ENCODE measurements at places on chromosomes 7 and 10.

DNA sequence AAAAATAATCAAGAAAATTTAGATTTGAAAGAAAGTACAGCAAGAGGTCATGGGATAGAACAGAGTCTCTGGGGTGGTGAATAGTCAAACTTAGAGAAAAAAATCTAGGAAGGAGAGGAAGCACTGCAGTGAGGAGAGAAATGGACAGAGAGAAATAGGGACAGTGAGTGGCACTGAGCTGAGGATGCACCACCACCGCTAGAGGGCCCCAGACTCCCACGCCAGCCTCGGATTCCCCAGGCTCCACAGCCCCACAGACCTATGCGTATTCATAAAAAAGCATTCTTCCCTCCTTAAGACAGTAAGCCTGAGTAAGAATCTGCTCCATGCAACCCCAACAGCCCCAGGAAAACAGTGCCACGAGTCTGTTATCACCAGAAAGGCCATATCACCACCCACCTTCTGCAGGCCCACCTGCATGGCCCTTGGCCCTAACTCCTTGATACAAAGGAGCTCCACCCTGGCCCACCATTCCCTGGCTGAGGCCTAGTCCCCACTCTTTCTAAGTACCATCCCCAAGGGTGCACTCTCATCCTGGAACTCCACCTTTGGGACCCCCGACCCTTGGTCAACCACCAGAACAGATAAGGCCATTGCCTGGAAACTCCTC, 91.0 kb downstream of the ALOX5 start:
- DNase-seq, result no peak

- no peak for DNase-seq
Observed at GRCh38 chr10:66837990-66838389, 87.8 kb upstream of the LRRTM3 start.

DNA sequence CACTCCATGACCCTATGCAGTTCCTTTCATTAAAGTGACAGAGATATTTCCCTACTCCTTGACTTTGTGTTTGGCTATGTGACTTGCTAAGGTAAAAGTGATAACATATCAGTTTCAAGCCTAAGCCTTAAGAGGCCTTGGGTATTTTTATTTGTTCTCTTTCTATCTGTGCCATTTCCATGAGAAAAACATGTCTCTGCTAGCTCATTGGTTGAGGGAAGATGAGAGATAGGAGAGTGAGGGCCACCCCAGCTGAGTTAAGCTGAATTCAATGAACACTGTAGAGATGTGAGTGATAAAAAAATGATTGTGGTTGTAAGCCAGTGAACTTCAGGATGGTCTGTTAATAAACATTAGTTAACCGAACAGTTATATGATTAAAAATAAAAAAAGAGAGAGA, 13.4 kb downstream of the TASOR2 start:
- DNase-seq, result no peak

GRCh38 chr10:86163522-86164173, 202.9 kb downstream of the GRID1 start:
- no peak for DNase-seq

DNA sequence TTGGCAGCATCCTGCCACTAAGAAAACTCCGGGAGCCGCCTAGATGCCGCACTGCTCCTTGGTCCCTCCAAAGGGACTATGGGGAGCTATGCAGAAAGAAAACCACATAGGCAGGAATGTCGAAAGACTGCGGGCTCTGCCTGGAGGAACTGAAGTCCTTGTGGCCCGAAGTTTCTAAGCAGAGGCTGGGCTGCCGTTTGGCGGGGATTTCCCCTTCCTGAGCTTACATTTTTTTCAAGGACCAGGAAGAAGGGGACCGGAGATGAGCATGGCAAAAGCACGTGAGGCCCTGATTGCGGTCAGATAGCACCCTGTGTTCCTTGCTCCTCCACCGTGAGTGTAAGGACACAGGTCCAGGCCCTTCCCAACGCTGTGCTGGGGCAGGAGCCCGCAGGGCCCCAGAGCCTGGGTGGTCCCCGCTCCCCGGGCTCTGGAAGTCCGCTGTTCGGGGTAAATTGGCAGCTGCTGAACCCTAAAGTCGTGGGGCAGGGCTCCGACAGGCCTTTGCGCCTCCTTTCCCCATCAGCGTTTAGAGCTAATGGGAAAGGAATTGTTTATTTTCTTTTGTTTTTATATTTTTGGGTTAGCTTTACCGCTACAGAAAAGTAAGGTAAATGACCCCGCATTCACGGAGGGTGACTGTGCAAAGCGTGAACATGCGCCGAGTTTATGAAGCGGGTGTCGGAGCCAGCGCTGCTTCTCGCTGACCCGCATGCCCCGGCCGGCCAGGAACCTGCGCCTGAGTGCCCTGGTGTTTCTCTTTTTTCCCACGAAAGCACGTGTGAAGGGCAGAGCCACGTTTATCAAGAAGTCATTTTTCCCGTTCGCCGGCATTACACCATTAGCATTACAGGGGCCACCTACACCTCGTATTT, 356.5 kb upstream of the ZNF32 start:
- no peak for DNase-seq

DNA sequence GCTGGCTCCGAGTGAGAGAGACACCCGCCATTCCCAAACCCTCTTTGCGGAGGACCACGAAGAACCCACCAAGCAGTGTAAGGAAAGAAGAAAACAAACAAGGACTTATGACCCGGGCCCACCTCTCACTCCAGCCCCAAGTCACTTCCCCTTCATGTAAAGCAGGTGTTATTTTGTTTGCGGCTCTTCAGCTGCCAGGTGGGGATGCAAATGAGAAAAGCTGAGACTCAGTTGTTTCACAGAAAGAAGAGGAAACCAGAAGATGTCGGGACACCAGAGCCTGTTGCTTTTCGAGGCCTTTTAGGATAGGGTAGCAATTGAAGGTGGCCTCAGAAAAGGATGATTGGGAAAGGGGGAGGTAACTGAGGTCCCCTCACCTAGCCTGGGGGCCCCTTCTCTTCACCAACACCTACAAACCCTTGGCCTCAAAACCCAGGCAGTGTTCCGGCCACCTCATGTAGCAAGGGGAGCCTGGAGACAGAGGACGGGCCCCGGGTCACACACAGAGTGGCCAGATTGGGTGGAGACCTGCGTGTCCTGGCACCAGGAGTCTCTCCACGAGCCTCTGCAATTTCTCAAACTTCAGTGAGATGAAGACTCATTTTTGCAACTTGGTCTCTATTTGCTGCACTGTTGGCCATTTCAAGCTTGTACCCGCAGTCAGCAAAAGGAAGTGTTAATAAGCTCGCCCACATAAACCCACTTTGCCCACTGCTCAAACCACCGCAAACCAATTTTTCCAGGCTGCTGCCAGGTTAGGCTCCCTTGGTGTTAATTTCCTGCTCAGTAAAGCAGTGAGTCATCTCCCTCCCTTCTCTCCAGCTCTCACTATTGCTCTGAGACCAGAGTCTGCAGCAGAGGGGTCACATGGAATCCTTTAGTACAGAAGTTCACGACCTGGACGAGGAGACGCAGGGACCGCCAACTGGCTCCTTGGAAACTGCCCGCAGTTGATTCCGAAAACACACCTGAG, 45.5 kb downstream of the AOC1 start:
- no peak for DNase-seq

GRCh38 chr7:17940951-17941431, 697 bp upstream of the SNX13 start:
- no peak for DNase-seq

GRCh38 chr7:133980804-133981203, 146.3 kb upstream of the LRGUK start:
- peak; percentile 49 for DNase-seq

DNA sequence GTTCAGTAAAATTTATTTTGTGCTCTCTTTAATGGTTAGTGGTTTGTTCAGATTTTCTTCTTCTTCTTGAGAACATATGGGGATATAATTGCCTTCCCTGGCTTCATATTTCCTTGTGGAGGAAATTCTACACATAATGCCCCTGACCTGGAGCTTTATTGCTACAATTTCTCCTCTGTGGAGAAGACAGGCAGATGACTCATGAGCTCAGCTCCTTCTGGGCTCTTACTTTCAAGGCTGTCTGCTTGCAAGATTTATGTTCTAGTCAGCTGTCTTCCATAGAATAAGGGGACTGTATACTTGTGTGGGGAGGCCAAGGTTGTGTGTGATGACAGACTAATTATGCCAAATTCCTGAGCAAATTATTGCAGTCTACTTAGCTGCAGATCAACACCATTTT, 1.6 kb downstream of the LRRD1 start:
- no peak for DNase-seq

GRCh38 chr7:45663167-45663921, 89.2 kb downstream of the ADCY1 start:
- no peak for DNase-seq

- DNase-seq, result no peak
Observed at GRCh38 chr7:116018731-116019130, 11.8 kb downstream of the TFEC start.

DNA sequence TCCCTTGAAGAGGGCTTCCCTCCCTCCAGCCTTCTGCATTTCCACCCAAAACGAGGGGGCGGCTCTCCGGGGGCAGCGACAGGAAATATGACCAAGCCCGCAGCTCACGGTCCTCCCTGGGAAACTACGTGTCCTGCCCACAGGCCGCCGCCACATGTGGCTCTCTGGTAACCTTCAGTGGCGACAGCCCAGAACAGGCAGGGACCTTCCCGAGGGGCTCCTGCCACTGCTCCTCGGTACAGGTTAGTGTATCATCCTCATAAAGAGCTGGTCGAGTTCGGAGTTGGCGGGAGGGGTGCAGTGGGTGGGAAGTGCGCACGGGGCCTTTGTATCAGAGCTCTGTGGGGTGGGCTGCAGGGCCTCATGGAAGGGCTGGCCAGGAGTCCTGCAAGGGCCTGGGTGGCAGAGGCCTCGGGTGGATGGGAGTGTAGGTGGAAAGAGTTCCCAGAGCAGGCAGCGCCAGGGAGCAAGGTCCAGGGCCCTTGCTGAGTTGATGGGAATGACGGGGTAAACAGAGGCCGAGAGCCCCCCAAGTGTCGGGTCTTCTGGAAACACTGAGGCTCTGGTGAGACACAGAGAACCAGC, 66.0 kb downstream of the TCERG1L start:
- no peak for DNase-seq

GRCh38 chr7:30048582-30048981, 20.4 kb downstream of the PLEKHA8 start:
- DNase-seq, result no peak

- DNase-seq, result no peak
Observed at GRCh38 chr10:47378183-47378510, 5.9 kb downstream of the ZNF488 start.

DNA sequence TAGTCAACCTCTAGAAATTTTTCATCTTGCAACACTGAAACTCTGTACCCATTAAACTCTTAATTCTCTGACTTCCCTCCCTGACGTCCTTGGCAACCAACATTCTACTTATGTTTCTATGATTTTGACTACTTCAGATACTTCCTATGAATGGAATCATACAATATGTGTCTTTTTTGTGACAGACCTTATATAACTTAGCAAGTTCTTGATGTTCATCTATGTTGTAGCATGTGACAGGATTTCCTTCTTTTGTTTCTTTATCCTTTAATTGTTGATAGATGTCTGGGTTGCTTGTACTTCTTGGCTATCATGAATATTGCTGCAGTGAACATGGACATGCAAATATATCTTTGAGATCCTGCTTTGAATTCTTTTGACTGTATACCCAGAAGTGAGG, 240.8 kb downstream of the ADK start:
- DNase-seq, result no peak

DNA sequence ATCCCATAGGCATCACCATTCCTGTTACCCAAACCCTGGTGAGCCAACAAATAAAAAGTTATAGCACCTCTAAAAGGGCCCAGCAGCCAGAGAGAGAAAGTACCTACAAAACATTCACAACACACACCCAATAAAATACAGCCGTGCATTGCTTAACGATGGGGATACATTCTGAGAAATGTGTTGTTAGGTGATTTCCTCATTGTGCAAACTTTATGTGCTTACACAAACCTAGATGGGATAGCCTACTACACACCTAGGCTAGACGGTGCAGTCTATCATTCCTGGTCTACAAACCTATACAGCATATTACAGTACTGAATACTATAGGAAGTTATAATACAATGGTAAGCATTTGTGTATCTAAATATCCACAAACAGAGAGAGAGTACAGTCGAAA, 44.9 kb upstream of the UCN3 start:
- DNase-seq, result no peak

DNA sequence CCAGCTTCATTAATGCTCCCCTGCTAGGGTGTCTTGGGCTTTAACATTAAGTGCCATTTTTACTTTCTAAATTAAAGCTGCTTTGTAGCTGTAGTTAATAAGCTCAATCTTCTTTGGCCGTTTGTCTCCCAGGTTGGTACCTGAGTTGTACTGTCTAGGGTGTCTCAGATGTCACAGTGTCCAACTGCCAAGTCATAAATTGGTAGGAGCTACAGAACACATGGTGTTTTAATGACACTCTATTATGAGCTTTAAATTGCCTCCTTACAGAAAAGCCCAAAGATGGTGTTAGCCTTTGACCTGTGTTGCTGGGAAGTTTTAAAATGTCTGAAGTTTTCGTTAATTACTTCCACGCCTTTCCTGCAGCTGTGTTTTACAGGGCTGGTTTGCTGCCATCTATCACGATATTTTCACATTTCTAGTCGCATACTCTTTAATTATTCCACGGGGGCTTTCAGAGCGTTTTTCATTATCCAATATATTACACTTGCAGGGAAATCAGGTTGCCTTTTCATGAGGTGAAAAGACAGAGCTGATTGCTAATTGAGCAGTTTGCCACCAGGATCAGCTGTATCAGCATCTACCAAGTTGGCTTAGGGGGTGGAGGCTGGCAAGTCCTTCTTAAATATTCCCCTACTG, 247.8 kb upstream of the PLPP4 start:
- DNase-seq, result no peak

DNA sequence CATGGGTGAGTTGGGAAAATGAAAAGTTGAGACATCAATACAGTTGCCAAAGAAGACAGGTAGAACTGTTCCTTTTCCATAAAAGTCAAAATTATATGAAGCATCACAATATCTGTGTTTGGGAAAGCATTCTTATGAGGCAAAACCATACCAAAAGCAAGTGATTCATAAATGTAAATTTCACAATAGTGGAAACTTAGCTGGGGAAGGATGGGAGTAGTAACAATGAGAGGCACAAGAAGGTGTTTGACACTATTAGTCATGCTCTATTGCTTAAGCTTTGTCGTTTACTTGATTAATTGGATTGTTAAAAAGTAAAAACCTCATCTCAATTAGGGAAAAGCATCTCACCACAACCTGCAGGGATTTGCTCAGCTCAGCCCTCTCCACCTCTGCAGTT, 240.2 kb downstream of the C7orf25 start:
- DNase-seq, result no peak

DNA sequence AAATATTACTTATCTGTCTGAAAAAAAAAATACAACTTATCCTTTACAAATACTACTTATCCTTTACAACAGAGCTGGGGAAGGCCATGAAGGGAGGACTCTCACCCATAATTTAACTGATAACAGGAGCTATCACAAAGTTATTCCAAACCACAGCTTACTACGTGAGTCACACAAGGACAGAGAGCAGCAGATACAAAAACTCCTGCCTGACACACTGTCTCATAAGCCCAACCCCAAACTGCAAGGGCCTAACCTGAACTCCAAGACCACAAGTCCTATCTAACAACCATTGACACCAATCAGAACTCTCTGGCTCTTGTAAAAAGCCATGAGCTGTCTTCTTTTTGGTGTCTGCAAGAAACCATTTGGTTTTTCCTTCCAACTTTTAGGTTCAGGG, 28.5 kb upstream of the CXCL12 start:
- no peak for DNase-seq

GRCh38 chr7:24896031-24896501, 83.9 kb downstream of the OSBPL3 start:
- no peak for DNase-seq

Data from NCI-H1417 treated with DMSO at 0.1 percent for 48 hours (cell line).